ENCODE measurements at places on chromosomes 7 and 10.

DNA sequence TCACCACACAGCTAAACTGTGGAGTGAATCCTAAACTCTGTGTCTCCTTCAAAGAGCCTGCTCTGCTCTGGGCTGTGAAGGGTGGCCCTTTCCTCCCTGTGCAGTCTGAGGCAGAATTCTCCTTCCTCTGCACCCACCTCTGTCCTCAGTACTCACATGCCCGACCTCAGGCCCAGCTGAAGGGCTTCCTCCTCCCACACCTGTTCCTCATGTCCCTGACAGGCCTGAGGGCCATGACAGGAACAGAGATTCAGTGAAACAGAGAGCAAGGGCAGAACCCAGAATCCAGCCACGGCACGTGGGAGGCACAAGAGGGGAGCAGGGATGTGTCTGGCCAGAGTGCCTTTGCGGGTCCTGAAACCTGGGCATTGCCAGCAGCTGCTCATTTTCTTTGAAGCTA is 13.9 kb downstream of the CREB3L2 start:
- DNase-seq, result no peak

GRCh38 chr7:157792241-157793086 is 455.7 kb downstream of the DNAJB6 start:
- no peak for DNase-seq

- DNase-seq, result no peak
Observed at GRCh38 chr10:44636625-44637024, 251.7 kb upstream of the CXCL12 start.

- DNase-seq, result no peak
Observed at GRCh38 chr7:32262315-32262714, 192.1 kb upstream of the PDE1C start.

DNA sequence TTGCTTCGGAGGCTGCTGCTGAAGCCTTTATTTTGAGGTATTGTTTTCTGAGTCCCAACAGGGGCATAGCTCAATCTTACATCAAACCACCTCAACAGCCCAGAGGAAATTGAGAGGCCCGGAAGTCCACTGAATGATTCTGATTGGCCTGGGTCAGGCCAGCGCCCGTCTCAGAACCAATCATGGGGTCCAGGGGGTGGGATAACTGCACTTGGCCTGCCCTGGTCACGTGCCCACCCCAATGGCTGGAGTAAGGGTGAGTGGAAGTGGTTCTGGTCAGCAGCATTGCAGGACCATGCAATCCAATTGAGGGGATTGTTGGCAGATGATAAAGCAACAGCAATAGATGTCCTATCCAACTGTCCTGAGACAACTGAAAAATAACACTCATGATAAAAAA is 190.6 kb downstream of the HERPUD2 start:
- DNase-seq, result no peak

Data from H54 (cell line).